Cardiac ventricle fibroblast (primary cell): ENCODE measurements at places on chromosomes 7 and 10. TPM values are rescaled to one million over a fixed set of nuclear protein-coding genes. Genes with fewer than 3 reads are reported as not detected.

MYL10 gene
- total RNA-seq = not detected in 2 replicates

IFIT1B gene
- total RNA-seq = 0.29 TPM in 1 of 2 replicates, not detected in the other

ECHS1 gene
- total RNA-seq = 68.0 and 73.4 TPM in 2 replicates

ANKRD22 gene
- total RNA-seq = 0.39 and 0.44 TPM in 2 replicates

SFRP5 gene
- total RNA-seq = 0.10 and 0.19 TPM in 2 replicates

MET gene
- 1.1 and 1.3 TPM in 2 replicates for total RNA-seq

LRWD1 gene
- 11.8 and 13.9 TPM in 2 replicates for total RNA-seq

FAM25A gene
- not detected in 2 replicates for total RNA-seq

IGF2BP3 gene
- 14.6 and 17.7 TPM in 2 replicates for total RNA-seq

SHH gene
- not detected in 2 replicates for total RNA-seq

KCND2 gene
- total RNA-seq = not detected in 2 replicates

SLC13A4 gene
- not detected in 2 replicates for total RNA-seq

PTPN20 gene
- 4.5 TPM in 1 of 2 replicates, not detected in the other for total RNA-seq

UCMA gene
- total RNA-seq = not detected in 2 replicates

SORCS1 gene
- not detected in 2 replicates for total RNA-seq

PKD2L1 gene
- total RNA-seq = not detected in 2 replicates

P4HA1 gene
- total RNA-seq = 153 and 163 TPM in 2 replicates

NACAD gene
- 1.7 TPM in 2 replicates for total RNA-seq

PTN gene
- total RNA-seq = 6.3 and 6.7 TPM in 2 replicates

ANKRD1 gene
- total RNA-seq = 1.6 and 1.7 TPM in 2 replicates

CAV1 gene
- 491 and 524 TPM in 2 replicates for total RNA-seq

ZNF438 gene
- total RNA-seq = 3.9 and 4.3 TPM in 2 replicates

EN2 gene
- 0.37 TPM in 1 of 2 replicates, not detected in the other for total RNA-seq

DNAJC1 gene
- 65.9 and 71.1 TPM in 2 replicates for total RNA-seq

PCBD1 gene
- total RNA-seq = 21.5 and 22.8 TPM in 2 replicates

CCDC126 gene
- 6.4 and 9.2 TPM in 2 replicates for total RNA-seq

PAX4 gene
- not detected in 2 replicates for total RNA-seq
